ENCODE measurements at places on chromosomes 12 and 14.
A peak's percentile ranks its signal among the peaks of the same experiment; 100 is the strongest.

DNA sequence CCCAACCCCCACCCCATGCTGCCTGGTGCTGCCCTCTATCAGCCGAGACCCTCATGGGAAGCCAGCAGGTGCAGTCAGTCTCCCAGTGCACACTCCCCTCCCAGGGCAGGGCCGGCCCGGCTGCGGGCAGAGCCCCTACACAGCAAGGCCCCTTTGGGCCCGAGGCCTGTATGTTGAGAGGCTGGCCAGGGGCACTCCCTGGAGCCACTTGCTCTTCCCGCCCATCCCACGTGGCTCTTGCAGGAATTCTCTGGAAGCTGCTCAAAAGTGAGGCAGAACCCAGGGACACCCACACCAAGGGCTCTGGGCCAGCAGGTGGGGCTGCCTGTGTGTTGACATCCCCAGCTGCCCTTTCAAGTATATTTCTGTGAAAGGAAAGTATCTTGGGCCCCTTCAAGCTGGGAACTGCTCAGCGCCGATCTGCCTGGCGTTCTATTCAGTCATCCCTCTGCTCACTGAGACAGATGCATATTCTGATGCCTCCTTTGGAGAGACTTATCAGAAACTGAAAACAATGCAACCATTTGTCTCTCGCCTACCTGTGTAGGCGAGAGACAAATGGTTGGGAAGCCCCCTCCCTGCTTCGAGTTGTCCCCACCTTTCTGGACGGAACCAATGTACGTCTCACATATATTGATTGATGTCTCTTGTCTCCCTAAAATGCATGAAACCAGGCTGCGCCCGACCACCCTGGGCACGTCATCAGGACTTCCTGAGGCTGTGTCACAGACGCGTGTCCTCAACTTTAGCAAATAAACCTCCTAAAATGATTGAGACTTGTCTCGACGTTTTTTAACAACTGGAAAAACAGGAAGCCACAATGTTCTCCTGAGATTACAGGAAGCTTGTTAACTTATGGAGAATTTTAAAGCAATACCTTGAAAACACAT is 6.0 kb downstream of the GPR132 start:
- H3K36me3 ChIP-seq: no peaks in the 10 kb centered on the region
- H3K27me3 ChIP-seq: no peaks in the 10 kb centered on the region
- DNase-seq: peak; percentile 79
- peaks cover 45% of the 10 kb centered on the region for H3K4me1 ChIP-seq
- peak overlapping the region; percentile 90 for H3K27ac ChIP-seq
- no peak overlapping the region for H3K4me3 ChIP-seq

DNA sequence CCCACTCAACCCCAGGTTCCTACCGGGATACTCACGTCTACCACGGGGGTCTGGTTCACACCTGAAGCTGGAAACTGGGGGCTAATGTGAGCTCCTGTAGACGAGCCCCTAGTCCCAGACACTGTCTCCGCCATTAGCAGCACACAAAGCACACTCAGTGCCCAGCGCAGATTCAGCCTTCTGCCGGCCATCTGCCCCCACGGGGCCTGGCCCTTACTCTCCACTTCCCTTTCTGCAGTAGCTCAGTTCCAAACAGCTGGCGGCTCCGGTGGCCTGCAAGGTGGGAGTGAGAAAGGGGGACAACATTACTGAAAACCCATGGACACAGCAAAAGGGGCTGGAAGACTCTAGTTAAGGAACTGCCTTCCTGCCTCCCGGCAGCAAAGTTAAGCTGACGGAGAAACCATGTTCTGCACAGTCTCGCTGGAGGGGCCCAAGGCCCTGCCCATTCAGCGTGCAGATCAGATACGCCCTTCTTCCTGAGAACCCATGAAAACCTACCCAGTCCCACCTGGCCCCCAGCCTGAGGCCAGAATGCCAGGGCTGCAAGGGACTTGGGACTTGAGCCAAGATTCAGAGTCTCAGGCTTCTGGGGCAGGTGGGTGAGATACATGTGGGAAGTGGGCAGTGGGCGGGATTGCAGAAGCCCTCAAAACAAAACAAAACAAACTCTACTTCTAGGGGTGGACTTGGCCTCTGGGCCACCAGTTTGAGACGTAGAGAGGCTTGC is 2.1 kb downstream of the SLC8B1 start:
- peaks cover 25% of the 10 kb centered on the region for H3K4me1 ChIP-seq
- no peaks in the 10 kb centered on the region for H3K27me3 ChIP-seq
- no peak overlapping the region for H3K4me3 ChIP-seq
- DNase-seq: no peak

DNA sequence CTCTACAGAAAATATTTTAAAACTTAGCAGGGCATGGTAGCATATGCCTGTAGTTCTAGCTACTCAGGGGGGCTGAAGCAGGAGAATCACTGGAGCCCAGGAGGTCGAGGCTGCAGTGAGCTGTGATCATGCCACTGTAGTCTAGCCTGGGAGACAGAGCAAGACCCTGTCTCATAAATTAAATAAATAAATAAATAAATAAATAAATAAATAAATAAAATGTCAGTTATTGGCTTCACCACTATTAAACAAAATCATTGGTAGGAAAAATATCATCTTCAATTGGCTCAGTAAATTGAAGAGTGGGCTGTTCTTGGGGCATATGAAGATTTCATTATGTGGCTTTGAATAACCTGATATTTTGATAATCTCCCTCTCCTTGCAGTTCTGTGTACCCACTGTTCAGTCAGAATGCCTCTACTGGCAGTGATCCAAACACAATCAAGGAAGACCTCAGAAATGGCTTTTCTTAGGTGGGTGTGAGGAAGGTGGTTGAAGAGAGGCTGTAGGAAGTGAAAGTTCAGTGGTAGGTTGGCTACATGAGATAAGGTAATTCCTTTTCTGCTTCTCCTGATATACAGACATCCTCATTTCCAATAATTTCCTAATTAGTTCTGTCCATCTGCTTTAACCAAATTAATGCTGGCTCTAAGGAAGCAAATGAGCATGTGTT is 175.8 kb downstream of the MSRB3 start:
- peaks cover 2% of the 10 kb centered on the region for H3K4me1 ChIP-seq
- H3K27ac ChIP-seq: no peak overlapping the region
- no peaks in the 10 kb centered on the region for H3K27me3 ChIP-seq
- H3K36me3 ChIP-seq: no peaks in the 10 kb centered on the region

GRCh38 chr14:92939699-92940098 is 16.7 kb downstream of the CHGA start:
- no peak overlapping the region for H3K27ac ChIP-seq
- H3K36me3 ChIP-seq: peaks cover 30% of the 10 kb centered on the region
- no peaks in the 10 kb centered on the region for H3K27me3 ChIP-seq
- DNase-seq: no peak
- H3K4me3 ChIP-seq: no peak overlapping the region
- no peaks in the 10 kb centered on the region for H3K4me1 ChIP-seq

GRCh38 chr14:58864751-58865513 is 227.2 kb downstream of the DACT1 start:
- no peak for DNase-seq
- H3K36me3 ChIP-seq: no peaks in the 10 kb centered on the region
- H3K4me1 ChIP-seq: no peaks in the 10 kb centered on the region

DNA sequence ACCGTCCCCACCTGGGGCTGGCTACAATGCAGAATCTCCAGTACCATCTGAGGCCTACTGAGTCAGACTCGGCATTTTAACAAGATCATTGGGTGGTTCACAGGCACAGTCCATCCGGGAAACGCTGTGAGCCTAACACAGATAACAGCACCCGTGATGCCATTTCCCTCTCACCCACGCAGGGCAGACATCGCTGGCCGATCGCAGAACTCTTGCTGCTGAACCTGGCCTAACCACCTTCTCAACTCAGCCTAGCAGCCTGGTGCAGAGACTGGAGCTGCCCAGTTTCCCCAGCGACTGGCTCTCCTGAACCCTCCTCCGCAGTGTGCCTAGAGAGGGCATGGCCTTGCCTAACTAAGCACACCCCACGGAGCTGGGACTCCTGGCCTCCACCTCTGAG is 83.3 kb downstream of the NCOR2 start:
- H3K4me3 ChIP-seq: no peak overlapping the region
- no peak overlapping the region for H3K27ac ChIP-seq
- peaks cover 9% of the 10 kb centered on the region for H3K36me3 ChIP-seq

DNA sequence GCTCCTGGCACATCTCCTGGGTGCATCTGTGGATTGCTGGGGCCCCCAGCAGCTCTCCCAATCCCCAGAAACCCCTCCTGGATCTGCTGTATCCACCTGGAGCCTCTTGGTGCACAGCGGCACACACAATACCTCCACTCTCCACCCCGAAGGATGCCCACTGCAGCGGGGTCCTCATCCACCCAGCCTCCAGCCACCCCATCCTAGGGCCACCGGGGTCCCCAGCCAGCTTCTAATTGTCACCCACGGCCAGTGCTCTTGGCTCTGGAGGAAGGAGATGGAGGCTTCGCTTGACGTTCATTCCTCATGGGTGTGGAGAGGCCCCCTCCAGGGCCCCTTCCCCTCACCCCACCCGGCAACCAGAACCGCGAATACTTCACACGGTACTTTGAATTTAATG is 31.6 kb upstream of the TMEM179 start:
- H3K4me3 ChIP-seq: no peak overlapping the region
- H3K4me1 ChIP-seq: peaks cover 5% of the 10 kb centered on the region
- H3K27ac ChIP-seq: no peak overlapping the region
- DNase-seq: no peak
- H3K27me3 ChIP-seq: peaks cover 5% of the 10 kb centered on the region

- DNase-seq: no peak
- no peak overlapping the region for H3K27ac ChIP-seq
- no peaks in the 10 kb centered on the region for H3K27me3 ChIP-seq
- H3K4me1 ChIP-seq: no peaks in the 10 kb centered on the region
Measured at GRCh38 chr14:82345184-82345583, 811.5 kb upstream of the SEL1L start.

DNA sequence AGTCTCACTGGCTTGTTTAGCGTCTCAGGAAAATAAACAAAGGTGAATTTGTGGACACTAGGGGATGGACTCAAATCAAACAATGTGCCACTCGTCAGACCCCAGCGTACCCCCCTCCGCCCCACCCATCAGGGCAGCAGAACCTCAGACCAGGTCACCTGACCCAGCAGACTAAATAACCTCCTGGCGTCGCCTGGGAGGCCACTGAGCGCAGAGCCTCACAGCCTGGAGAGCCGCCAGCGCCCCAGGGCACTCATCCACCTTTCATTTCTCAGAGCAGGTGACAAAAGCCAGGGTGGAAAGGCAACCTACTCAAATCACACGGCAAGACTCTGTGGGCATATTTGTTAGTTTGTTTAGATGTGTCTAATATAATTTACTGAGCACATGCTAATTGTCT is 100.9 kb downstream of the DICER1 start:
- H3K27ac ChIP-seq: no peak overlapping the region
- H3K4me3 ChIP-seq: no peak overlapping the region
- peak; percentile 73 for DNase-seq
- H3K36me3 ChIP-seq: no peaks in the 10 kb centered on the region

GRCh38 chr12:11601647-11602046 is 47.8 kb upstream of the ETV6 start:
- H3K36me3 ChIP-seq: no peaks in the 10 kb centered on the region
- no peak overlapping the region for H3K27ac ChIP-seq
- H3K4me1 ChIP-seq: no peaks in the 10 kb centered on the region
- no peaks in the 10 kb centered on the region for H3K27me3 ChIP-seq

DNA sequence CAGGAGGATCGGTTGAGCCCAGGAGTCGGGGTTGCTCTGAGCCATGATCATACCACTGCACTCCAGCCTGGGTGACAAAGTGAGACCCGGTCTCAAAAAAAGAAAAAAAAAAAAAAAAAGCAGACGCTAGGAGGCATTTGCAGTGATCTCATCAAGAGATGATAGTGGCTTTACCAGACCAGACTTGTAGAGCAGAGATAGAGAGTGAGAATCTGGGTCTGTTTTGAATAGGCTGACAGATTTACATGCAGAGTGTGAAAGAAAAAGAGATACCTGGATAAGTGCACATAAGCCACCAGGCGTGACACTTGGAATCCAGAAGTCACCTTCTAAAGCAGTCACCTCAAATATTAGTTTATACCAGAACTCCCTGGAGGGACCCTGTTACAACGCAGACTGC is 21.1 kb upstream of the FLRT2 start:
- H3K4me1 ChIP-seq: no peaks in the 10 kb centered on the region
- H3K4me3 ChIP-seq: no peak overlapping the region
- no peaks in the 10 kb centered on the region for H3K27me3 ChIP-seq
- no peak overlapping the region for H3K27ac ChIP-seq
- DNase-seq: no peak
- H3K36me3 ChIP-seq: no peaks in the 10 kb centered on the region

DNA sequence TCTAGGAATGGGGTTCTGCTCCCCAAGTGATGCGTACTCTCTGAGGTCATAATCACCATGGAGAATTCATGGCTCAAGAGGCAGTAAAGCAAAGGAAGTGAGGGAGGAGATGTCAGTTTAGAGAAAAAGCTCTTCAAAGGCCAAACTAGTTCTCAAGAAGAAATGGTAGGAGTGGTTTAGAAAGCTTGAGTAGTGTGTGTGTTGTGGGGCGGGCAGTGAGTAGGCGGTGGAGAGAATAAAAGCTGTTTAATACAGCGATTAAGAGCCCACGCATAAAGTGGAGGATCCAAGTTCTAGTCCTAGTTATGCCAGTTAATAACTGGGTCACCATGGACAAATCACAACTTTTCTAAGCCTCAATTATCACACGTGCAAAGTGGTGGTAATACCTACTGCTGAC is 55.6 kb downstream of the PTPN21 start:
- no peaks in the 10 kb centered on the region for H3K27me3 ChIP-seq
- no peaks in the 10 kb centered on the region for H3K4me1 ChIP-seq
- no peak for DNase-seq
- no peak overlapping the region for H3K4me3 ChIP-seq
- no peaks in the 10 kb centered on the region for H3K36me3 ChIP-seq
- H3K27ac ChIP-seq: no peak overlapping the region

GRCh38 chr14:24297190-24297964 is 2.2 kb downstream of the DHRS1 start:
- H3K4me1 ChIP-seq: peaks cover 48% of the 10 kb centered on the region
- DNase-seq: no peak
- H3K27me3 ChIP-seq: no peaks in the 10 kb centered on the region
- H3K27ac ChIP-seq: peak overlapping the region; percentile 66

- no peaks in the 10 kb centered on the region for H3K36me3 ChIP-seq
- no peak overlapping the region for H3K27ac ChIP-seq
Measured at GRCh38 chr12:103809154-103809553, 31.9 kb downstream of the NT5DC3 start.

GRCh38 chr12:50297996-50298395 is 14.7 kb upstream of the LIMA1 start:
- peaks cover 16% of the 10 kb centered on the region for H3K4me1 ChIP-seq
- H3K4me3 ChIP-seq: no peak overlapping the region
- H3K27ac ChIP-seq: peak overlapping the region; percentile 15
- H3K36me3 ChIP-seq: no peaks in the 10 kb centered on the region
- H3K27me3 ChIP-seq: no peaks in the 10 kb centered on the region
